ENCODE measurements at places on chromosomes 16 and 17.

DNA sequence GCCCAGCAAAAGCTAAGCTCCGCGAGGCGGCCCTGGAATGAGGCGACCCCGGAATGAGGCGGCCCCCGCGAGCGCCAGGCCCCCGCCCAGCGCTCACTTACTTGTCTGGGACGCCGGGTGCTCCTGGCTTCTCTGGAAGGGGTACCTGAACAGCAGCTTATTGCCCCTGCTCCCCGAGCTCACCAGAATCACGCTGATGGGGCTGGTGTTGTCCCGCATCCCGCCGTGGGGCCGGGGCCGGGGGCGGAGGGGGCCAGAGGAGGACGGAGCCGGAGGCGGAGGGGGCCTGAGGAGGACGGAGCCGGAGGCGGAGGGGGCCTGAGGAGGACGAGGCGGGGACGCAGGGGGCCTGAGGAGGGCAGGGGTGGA is 440 bp downstream of the NPRL3 start:
- DNase-seq: no peak

DNA sequence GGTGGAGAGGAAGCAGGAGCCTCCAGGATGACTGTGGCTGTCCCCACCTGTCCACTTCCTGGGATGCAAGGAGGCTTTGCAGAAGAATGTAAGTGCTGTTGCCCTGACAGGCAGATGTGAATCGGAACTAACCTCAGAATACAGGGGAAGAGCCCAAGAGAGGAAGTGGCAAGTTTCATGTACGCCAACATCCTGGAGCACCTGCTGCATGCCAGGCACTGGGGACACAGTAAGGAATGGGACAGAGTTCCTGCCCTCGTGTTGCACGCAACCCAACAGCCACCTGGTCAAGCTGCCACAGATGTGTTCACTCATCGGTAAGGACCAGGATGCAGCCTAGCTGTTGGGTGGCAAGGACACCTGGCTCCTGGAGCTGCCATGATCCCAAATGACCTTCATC is 98.6 kb upstream of the RPL38 start:
- DNase-seq: no peak

DNA sequence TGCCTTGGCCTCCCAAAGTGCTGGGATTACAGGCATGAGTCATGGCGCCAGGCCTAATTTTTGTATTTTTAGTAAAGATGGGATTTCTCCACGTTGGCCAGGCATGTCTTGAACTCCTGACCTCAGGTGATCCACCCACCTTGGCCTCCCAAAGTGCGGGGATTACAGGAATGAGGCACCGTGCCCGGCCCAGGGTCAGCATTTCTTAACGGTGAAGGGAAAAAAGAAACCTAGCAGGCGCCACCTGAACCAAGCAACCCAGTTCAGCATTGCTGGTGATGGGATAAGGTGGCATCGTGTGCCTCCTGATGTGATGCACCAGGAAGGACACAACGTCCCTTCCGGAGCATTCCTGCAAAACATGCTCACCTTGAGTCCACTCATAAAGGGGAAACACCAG is 2.2 kb upstream of the CLCN7 start:
- DNase-seq: no peak

DNA sequence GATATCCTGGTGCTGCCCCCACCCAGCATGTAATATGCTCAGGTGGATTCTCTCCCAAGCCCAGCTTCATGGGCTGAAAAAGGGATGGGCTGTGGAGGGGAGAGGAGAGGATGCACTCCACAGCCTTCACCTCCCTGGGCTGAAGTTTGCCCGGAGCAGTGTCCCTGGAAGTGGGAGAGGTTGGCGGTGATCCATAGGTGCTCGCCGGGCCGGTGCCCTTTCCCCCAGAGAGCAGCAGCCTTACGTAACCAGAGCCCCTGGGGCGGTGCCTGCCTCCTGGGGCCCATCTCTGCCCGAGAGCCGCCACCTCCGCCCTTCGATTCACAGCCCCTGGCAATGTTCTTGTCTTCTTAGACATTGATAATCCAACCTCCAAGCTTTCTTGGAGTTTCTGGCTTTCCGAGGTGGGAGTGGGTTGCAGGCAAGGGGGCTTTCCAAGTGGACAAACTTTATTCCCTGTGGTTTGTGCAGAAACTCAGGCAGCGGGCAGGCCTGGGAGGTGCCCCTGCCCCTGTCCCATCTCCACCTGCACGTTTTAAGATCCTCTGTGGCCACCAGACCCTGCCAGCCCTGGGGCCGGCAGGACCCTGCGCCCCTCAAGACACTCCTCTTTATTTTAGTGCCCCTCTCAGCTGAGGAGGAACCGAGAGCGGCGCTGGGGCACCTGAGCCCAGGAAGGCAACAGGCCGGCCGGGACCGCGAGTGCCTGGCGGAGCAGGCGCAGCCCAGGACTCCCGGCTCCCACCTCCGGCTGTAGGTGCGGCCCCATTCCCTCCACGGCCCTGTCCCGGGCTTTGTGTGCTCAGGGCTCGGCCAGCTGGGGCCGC is 3.1 kb upstream of the WDR90 start:
- no peak for DNase-seq

GRCh38 chr16:23640615-23640930 is 537 bp downstream of the PALB2 start:
- peak; percentile 45 for DNase-seq

- DNase-seq: peak; percentile 79
These were observed 8.6 kb downstream of the SARM1 start for GRCh38 chr17:28379814-28380801.

DNA sequence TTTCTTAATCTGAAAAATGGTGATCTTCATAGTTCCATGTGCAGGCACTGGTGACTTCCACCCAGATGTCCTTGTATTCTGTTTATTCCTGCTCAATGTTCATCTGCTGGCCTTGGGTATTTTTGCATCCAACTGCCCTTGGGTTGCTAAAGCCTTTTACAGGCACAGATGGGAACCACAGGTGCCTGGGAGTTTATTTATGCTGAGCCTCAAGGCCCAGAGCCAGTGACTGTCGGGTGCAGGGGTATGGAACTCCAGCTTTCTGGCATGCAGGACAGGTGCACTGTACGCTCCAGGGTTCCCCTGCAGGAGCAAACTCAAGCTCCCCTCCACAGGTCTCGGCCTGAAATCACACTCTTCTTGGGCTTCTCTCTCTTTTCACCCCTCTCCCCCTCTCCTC is 22.3 kb downstream of the DYNLRB2 start:
- DNase-seq: no peak

Data from inflammatory macrophage (primary cell).